ENCODE measurements at places on chromosomes 3 and 15.

- DNase-seq = no peak
Observed at GRCh38 chr3:33331414-33331813, 54.2 kb downstream of the FBXL2 start.

GRCh38 chr3:136778865-136779264, 26.7 kb upstream of the STAG1 start:
- no peak for DNase-seq

- no peak for DNase-seq
Observed at GRCh38 chr3:188153437-188154013, 432 bp upstream of the LPP start.

GRCh38 chr15:80831606-80832224, 52.5 kb downstream of the CEMIP start:
- DNase-seq = no peak

DNA sequence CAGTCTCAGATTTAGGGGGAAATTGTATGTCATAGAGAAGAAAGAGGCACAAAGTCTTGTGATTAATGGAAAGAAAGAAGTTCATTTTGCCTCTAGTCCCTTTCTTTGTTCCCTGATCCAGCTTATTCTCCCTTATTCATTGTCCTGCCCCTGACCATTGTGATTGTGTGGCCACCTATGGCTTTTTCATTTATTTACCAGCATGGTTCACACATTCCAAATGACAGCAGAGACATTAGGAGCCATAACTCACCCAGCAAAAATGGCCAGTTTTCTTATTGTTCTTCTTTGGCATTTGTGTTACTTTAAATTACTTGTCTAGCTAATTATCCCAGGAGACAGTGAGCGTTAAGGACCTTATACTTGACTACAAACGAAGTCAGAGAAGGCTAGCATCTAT, 36.3 kb upstream of the SGO1 start:
- DNase-seq = no peak

- no peak for DNase-seq
Observed at GRCh38 chr3:33932010-33932764, 133.8 kb downstream of the PDCD6IP start.

DNA sequence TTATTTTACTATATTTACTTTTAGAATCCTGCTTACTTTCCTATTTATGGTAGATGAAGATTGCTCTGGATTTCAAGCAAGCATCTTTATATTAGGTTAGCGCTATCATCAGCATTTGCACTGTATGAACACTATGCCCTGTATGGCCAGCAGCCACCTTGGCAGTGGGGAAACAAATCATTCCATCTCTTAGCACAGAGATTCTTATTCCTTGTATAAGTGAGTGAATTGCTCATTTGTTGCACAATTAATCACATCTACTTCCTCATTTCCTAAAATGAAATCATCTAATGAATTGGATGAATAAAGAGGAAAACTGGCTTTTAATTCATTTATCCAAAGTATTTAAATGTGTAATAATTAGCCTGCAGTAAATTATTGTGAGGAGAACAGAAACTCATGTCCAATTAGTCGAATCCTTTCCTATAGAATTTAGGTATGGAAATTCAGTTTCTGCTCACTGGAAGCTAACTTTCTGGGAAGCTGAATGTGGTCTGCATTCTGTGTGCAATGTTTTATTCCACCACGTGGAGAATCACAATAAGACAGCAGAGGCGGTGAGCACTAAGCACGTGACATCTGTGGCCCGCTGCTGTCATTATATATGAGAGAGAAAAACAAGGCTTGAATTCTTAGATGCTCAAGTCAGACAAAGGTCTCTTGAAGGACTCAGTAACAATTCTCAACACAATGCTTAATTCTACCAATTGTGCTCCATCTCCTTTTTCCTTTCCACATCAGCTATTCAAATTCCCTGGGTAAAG, 93.4 kb downstream of the PEX5L start:
- DNase-seq = no peak

GRCh38 chr3:120111898-120112297, 17.7 kb upstream of the GSK3B start:
- DNase-seq = no peak

GRCh38 chr3:37761043-37761442, 100.6 kb upstream of the CTDSPL start:
- no peak for DNase-seq

- DNase-seq = no peak
Observed at GRCh38 chr15:98121957-98122356, 161.5 kb downstream of the ARRDC4 start.

GRCh38 chr15:95884276-95884675, 446.2 kb upstream of the NR2F2 start:
- DNase-seq = no peak

- no peak for DNase-seq
Observed at GRCh38 chr15:38193496-38193895, 59.1 kb upstream of the SPRED1 start.

DNA sequence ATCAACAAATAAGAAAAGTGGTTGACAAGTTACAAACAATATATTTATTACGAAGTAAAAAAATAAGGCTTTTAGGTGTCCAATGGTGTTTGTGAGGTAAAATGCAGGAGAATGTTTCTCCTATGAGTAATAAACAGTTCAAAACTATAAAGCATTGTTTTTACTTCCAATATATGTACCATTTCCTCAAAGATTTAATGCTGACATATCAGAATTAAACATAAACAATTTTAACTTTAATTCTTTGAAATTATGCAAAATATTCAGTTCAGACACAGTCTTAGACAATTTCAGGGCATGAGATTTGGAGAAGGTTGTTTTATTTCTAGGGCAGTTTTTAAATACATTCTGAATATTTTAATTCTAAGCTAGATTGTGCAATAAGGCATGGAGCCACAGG, 602.5 kb upstream of the DPPA4 start:
- DNase-seq = no peak

DNA sequence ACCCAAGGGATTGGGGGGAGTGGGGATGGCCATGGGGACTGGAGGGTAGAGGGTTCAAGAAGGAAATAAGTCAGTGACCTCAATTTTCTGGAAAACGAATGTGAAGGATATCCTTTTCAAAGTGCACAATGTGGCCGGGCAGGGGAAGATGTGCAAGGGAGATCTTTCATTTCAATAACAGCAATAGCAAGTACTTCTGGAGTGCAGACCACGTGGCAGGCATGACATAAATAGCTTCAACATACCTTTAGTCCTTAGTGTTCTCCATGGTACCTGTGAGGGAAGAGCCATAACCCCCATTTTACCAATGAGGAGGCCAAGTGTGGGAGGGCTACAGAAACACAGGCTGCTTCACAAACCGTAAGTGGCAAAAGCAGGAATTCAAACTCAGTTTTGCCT, 138.7 kb downstream of the FOXP1 start:
- DNase-seq = no peak

GRCh38 chr15:72919936-72920465, 132.3 kb upstream of the NEO1 start:
- DNase-seq = no peak

DNA sequence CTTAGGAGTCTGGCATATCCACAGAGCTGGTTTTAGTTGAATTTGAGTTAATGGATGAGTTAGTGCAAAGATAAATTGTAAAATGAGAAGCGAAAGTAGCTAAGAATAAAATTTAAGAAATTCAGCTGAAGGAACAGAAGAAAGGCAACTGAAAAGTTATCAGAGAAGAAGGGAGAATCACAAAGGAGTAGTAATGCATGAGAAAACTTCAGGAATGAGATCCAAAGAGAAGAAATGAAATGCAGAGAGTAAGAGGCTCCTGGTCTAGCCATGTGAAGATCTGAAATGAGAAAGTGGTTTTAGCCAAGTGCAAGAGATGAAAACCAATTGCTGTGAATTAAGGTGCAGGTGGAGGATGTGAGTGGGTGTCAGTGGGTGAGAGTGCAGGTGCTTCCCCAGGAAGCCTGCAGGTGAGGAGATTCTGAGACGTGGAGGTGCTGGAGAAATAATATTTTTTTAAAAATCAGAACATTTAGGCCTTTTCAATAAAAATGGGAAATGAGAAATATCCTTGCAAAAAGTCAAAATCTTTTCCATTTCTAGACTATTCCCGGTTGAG, 18.5 kb downstream of the KBTBD8 start:
- DNase-seq = no peak

- DNase-seq = no peak
Observed at GRCh38 chr15:73949496-73949895, 23.2 kb downstream of the LOXL1 start.

- DNase-seq = no peak
Observed at GRCh38 chr3:30548600-30548999, 57.8 kb upstream of the TGFBR2 start.

- DNase-seq = no peak
Observed at GRCh38 chr15:41870689-41871081, 23.2 kb downstream of the SPTBN5 start.

- no peak for DNase-seq
Observed at GRCh38 chr15:50140098-50140497, 21.1 kb upstream of the ATP8B4 start.

GRCh38 chr15:66459818-66460615, 37.5 kb downstream of the SNAPC5 start:
- DNase-seq = no peak

GRCh38 chr15:51128701-51129100, 34.0 kb upstream of the TNFAIP8L3 start:
- DNase-seq = no peak

GRCh38 chr3:31714495-31715280, 182.0 kb downstream of the STT3B start:
- DNase-seq = no peak

DNA sequence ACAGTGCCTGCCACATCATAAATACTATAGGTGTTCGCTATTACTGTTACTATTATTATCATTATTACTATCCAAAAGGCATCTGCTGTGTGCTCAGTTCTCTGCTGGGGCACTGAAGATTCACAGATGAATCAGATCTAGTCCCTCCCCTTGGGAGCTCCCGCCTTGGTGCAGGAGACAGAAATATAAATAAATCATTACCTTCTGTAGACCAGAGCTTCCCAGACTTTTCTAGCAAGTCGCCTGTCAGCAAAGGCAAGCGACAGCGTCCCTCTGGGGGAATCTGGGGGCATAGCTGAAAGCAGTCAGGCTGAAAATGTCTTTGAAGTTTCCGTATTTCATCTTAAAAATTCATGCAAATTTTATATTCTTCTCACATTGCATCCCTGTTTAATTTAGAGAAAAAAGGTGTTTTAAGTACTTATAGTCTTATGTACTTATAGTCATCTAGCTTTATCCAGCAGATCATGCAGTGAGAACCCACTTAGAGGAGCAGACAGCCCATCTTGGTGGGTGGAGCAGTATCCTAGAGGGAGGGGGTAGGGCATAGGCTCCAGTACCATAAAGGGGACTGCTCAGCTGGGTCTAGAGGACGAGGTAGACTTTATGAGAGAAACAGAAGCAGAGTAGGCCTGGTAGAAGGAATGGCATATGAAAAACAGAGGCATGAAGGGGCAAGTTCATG, 10.4 kb upstream of the BRPF1 start:
- no peak for DNase-seq

GRCh38 chr3:33658991-33659848, 58.8 kb downstream of the CLASP2 start:
- DNase-seq = peak; percentile 51

GRCh38 chr3:126360046-126360713, 3.0 kb upstream of the KLF15 start:
- DNase-seq = no peak

GRCh38 chr3:3178498-3179328, 778 bp downstream of the CRBN start:
- no peak for DNase-seq

GRCh38 chr3:132486099-132486498, 68.8 kb downstream of the DNAJC13 start:
- no peak for DNase-seq

DNA sequence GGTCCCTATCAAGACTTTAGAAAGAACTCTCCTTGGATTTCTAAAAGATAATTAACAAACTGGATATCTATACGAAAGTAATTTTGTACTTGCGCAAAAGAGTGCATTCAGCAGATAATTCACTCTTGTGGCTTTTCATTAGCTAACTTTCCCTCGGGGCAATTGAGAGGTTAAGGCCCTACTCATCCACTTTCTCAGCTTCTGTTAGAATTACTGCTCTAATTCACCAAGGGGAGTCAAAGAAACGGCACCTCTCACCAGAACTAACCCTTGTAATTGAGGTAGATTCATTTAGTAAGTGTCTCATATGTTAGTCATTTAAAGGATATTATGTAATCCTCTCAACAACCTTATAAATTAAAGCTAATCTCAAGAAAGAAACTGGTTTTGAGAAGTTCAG, 22.5 kb upstream of the MB21D2 start:
- DNase-seq = no peak

DNA sequence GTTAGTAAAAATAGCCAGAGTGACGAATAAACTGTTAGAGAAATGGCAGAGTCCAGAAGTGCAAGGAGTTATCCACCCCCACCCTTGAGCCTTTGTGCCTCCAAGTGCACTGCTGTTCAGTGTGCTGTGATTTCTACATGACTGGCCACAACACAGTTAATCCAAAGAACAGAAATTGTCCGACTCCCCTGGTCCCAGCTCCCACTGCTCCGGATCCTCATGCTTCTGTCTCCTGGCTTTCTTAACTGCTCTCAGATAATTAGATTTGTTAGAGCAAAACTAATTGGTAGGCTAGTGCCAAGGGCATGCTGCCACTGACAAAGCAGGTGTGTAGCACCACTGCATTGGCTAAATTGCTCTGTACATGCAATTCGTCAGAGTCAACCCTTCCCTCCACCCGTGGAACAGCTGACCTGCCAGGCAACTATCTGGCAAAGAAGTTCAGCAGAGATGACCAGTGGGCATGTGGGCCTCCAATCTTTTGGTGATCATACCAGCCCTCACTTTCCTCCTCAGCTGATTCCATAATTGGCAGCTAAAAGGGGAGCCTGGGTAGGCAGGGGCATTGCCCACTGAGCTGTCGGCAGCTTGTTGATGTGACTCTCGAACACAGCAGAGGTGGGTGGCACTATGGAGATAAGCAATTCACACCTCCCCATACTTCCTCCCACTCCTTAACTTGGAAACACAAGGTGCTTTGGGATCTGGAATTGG, 18.9 kb upstream of the ACAP2 start:
- DNase-seq = no peak

- DNase-seq = no peak
Observed at GRCh38 chr3:87354398-87354797, 78.0 kb upstream of the POU1F1 start.

DNA sequence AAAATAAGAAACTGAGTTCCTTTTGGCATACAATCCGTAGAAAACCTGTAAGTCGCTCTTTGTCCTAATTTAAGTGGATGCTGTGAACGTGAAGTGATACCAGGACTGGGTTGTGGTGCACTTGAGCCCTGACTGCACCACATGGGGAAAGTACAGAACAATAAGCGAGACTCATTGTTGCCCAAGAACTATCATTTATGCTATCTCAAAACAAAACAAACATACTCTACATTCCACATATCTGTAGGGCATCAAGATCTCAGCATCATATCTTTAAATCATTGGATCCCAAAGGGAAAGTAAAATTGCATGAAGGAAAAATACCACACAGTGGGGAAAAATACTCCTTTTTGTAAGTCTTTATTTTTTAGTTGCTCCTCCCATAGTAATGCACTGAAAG, 580.3 kb downstream of the MECOM start:
- DNase-seq = no peak

DNA sequence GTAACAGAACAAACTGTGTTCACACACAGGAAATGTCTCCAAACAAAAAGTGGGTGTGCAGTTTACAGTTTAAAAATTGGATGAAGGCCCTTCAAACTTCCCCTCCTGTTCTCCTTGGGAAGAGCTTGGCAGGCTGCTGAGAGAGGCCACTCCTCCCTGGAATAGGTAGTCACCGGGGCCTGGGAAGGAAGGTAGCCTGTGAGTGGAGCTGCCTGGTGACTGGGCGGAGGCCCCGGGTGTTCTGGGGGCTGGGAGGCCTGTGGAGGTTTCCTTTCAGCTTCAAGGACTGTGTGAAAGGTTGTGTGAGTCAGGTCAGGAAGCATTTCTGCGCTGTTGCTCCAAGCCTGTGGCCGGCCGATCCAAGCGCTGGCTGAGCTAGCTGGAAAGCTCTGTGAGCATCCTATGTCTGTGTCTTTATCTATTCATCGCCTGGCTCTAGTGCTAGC, 14.1 kb downstream of the SLCO3A1 start:
- no peak for DNase-seq
